ENCODE measurements at places on chromosomes 7 and 10.

- no peak for DNase-seq
Observed at GRCh38 chr7:96349572-96349971, 27.7 kb upstream of the SLC25A13 start.

- DNase-seq, result no peak
Observed at GRCh38 chr10:96507044-96507443, 6.7 kb downstream of the TLL2 start.

DNA sequence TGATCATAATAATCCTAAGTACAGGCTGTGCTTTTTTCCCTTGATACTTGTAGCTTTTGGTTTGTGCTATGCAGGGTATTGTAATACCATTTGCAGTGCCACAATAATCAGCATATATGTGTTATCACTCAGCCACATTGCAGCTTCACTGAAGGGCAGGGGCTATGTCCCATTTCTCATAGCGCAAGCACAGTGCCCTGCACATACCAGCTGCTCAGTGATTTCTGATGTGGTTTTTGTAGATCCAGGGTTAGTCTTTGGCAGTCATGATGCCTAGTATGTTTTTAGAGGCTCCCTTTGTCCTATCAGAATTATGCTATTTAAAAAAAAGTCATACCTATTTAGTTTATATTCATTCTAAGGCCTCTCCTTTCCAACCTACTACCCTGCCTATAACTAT lies 25.8 kb downstream of the MET start:
- DNase-seq, result no peak

DNA sequence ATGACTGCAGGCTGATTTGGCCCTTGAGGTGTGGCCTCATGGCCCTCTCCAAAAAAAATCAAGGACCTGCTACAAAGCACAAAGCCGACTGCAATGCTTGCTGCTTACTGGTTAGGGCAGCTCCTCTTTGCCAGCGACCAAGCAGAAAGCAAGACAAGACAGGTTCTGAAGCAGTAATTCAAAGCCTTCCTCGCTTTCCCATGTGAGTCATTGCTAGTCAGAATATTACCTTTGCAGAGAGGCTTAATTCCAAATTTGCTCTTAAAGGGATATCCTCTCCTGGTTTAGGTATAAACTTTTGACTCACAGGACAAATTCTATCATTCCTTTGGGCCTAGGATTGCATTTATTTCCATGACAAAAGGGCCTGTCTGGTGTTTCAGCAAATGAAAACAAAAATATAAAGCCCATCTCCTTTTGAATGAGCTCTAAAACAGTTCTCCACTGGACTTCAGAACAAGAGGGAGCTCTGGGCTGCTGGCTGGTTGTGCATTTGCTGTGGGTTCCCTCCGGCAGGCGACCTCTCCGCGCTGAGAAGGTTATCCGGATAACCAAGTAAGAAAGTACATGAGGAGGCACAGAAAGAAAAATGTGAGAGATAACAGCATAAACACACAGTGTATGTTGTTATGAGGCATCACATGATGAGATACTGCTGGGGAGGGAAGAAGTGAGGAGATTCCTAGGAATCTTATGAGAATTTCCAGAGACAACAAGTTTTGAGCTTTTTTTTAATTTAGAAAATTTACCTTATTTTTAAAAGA lies 90.8 kb downstream of the EGFR start:
- no peak for DNase-seq
